ENCODE measurements at places on chromosomes 3 and 15.
A peak's percentile ranks its signal among the peaks of the same experiment; 100 is the strongest.

DNA sequence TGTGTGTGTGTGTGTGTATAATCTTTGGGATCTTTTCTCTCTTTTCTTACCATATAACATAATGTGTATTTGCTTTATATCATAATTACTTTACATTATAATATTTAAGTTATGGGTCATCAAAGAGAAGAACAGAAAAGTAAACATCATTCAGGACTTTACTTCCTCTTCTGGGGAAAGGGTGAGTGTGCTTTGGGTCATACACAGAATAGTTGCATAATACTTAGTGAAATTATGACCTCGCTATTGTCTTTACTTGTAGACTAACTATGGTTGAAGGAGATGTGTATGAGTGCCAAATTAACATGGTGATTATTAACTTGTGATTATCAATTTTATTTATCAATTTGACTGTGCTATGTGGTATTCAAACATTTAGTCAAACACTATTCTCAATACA, 1086.9 kb downstream of the DIPK2A start:
- no peak for DNase-seq

GRCh38 chr3:189368384-189368783, 196.6 kb downstream of the TPRG1 start:
- DNase-seq = peak; percentile 45

DNA sequence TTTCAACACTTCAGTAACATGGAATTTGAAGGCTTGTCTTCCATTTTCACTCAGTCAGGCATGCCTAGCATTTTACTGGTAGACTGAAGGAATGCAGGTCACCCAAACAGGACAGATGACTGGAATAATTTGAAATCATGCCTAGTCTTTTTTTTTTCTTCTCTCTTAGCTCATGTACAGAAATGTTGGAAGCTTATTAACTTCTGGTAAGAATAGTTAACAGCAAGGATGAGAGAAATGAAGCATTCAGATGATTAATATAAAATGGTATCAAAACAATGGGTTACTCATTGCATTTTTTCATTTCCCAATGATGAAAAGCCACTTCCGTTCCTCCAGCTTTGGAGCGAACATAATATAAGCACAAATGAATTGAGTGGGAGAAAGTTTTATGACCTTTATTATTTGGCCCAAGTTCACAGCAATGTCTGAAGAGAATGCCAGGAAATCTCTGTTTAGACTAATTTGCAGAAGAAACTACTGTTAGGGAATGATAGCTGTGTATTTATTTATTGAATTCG, 431.6 kb upstream of the RASGRP1 start:
- DNase-seq = no peak

DNA sequence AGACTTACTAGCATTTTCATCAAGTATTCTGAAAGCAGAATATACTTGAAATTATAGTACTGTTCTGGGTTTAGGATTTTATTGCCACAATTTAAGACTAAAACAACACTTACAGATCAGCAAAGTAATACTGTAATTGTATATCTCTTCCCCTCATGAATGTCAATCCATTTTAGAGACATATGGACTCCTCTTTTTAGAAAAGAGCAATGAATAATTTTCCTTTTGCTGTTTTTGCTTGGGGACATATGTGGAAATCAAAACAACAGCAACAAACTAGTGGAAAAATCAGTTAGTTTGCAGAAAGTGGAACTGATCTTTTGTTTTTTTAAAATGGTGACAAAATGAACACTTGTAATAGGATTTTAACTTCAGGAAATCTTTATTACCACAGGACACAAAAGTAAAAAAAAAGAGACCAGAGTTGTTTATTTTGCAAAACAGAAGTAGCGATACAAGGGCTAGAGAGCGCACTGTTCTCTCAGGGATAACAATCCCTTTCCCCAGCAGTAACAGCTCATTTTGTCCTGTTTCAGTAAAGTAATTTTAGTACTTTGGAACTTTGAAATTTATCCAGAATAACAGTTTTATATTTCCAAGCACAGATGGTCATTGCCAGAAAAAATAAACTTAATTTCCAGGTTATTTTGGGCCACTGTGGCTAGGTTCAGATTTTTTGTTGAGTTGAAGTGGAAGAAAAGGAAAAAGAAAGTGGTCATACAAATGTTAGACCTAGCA, 17.1 kb downstream of the LEKR1 start:
- DNase-seq = no peak

GRCh38 chr15:33343275-33343674, 32.5 kb downstream of the RYR3 start:
- no peak for DNase-seq

- DNase-seq = no peak
These were observed 11.9 kb downstream of the RTP3 start for GRCh38 chr3:46509661-46510187.

DNA sequence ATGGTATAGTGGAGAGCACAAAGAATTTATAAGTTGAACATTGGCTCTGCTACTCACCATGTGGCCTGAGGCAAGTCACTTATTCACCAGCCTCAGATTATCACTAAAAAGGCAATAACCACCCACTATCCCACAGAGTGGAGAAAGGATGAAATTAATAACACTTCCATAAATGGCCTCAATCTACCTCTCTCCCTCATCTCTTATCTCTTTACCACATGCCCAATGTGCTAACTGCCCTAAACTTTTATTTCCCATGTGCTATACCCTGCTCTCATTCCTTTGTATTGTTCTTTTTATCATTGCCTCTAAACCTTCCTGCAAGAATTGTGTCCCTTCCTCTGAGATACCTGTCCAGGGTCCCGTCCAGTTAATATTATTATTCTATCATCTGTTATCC, 26.0 kb downstream of the SLC12A6 start:
- DNase-seq = no peak

DNA sequence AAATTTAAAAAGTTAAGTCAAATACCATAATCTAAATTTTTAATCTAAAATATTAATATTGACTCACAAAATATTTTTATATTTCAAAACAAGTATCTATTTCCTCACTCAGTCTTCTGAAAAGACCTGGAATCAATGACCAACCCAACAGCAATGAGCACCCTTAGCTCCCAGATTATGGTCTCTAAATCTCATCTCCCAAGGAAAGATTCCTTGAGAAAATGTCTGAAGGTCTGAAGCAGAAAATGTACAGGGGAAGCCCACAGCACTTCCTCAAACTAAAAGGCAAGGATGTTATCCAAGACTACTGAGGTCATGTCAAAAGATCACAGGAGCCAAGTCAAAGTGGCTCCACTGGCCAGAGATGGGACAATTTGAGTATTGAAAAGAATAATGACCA, 51.0 kb upstream of the SLCO2A1 start:
- no peak for DNase-seq

GRCh38 chr3:16511681-16512434, 1.6 kb downstream of the RFTN1 start:
- peak; percentile 96 for DNase-seq

DNA sequence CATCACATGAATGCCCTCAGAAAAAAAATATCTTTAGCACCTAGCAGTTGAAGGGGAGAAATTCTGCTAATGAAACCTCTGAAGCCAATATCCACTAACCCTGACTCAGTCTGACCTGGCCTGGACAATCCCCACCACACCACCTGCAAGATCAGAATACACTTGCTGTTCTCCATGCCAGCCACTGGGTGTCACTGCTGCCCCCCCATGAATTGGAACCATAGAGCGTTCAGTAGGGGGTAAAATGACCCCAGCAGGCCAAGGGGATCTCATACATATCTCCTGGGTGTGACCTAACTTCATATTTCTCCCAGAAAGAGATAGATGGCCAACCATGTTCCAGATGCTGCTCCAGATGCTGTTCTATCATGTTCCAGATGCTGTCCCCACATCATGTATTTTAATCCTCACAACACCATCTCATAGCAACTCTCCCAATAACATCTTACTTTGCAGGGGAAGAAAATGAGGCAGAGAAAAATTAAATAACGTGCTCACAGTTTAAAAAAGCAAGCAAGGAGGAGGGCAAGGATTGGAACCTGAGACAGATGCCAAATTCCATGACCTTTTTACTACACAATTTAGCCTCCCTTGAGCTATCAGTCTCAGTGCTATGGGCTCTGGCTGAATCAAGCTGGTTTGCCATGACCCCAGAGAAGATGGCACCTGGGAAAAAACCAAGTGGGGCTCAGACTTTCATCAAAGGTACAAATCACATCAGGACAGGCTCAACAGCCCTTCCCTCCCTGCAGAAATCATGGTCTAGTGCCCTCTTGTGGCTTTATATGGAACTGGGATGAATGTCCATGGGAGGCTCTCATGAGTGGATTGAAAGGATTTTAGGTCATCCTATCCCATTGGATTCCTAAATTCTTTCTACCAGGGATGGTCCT, 12.4 kb downstream of the NTRK3 start:
- peak; percentile 82 for DNase-seq

DNA sequence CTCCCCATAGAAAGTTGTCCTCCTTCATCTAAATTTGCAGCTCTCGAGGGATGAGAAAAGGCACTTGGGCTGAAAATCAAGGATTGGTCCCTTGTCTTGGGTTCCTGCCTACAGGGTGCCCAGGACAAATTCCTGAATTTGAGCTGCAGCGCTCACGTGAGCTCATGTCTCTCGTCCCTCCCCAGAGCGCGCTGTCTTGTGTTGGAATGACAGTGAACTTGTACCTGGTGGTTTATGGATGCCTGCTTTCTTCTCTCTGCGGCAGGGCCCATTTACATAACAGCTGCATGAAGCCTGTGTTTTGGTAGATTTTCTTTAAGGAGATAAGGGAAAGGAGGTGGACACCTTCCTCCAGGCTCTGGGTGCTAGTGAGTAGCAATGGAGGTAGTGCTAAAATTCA, 4.3 kb downstream of the RYR3 start:
- DNase-seq = no peak

GRCh38 chr15:86347245-86347644, 267.6 kb downstream of the AGBL1 start:
- no peak for DNase-seq

GRCh38 chr3:16143861-16144447, 30.5 kb upstream of the GALNT15 start:
- peak; percentile 17 for DNase-seq

DNA sequence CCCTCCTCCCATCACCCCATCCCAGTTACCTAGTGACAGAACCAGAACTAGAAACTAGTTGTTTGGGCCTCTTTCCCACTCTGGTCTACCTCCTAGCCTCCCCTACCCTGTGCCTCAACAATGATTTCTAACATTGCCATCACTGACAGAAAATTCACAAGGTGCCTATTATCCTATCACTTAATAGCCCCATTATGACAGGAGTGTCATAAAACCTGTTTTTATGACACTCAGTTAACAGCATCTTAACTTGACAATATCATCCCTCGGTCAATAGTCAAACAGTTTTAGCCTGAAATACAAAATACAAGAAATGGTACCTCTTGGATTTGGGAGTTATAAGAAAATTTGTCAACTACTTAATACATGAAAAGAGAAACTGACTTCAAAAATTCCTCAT, 46.5 kb downstream of the ULK4 start:
- DNase-seq = peak; percentile 37

DNA sequence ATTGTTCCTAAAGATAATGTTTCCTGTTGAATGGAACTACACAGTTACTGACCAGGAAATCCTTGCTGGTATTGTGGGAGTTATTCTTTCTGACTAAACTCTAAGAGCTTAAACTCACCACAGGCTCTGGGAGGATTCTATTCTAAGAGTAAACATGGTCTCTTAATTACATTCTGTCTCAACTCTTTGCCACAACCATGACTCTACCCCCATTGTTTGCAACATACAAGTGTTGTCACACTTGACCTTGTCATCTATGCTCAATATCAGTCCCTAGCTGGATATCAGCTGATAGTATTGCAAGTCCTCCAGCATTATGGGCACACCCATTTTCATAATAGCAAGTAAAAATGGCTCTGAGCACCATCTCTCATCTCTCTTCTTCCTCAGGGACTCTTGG, 29.6 kb upstream of the SECISBP2L start:
- no peak for DNase-seq

- DNase-seq = no peak
These were observed 77.5 kb downstream of the FBLN2 start for GRCh38 chr3:13626396-13626795.

DNA sequence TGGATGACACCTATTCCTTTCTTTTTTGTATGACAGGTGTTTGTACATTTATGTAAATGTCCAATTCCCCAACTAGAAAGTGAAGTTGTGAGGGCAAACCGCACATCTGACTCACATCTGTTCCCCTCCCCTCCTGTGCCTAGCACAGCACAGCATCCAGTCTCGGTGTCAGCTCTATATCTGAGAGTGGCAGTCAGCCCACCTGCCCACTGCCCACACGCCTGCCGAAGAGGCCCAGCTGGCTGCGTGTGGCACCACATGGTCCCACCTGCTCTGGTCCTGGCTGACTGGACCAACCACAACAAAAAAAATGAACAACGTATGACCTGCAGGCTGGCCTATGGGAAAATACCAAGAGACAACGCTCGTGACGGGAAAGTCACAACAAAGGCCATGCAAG, 62.8 kb downstream of the XXYLT1 start:
- no peak for DNase-seq

DNA sequence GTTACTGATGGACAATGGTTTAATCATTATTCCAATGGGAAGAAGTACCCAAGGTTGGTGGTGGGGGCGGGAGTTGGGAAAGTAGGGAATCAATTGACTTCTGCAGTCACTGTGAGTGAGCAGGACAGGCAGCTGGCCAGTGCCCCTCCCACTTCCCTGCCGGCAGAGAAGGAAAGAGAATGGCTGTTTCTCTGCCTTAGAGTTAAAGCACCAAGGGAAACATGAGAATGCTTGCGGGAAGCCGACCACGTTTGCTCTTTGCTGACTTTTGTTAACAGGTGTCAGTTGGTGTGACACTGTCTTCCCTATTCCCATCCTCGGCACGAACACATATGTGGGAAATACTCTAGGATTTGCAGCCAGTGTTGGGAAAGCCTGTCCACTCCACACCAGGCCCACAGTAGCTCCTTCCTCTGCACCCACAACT, 33.5 kb upstream of the MFSD1 start:
- DNase-seq = no peak

DNA sequence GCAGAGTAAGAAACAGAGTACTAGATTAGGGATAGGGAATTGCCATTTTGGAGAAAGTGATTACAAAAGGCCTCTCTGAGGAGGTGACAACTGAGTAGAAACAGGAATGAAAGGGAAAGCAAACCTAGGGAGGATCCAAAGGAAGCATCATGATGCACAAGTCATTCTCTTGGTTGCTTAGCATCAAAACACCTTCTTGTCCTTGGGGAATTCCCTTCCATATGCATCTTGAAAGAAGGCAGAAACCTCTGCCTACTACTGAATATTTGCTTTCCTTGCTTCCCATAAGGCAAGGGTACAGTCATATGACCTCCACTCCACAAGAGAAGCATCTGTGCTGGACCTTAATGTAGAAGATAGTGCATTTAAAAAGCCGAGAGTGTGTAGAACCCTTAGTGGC, 24.1 kb downstream of the GABPB1 start:
- no peak for DNase-seq

DNA sequence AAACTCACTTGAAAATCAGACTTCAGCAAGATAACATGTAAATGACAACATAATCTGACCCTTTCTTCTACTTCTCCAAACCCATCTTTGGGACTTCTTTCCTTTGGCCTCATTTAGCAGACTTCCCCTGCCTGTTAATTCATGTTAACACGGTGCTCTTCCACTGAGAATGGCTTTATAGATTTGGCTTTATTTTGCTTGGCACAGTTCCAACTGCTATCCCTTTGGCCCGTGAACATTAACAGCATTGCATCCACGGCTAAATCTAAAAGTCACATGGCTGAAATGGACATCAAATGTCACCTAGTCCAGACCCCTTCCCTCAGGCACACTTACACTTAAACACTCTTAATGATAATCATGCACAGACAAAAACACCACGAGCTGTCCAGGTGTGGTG, 3.8 kb downstream of the ZMAT3 start:
- no peak for DNase-seq

- no peak for DNase-seq
These were observed 766.3 kb downstream of the ZNF385D start for GRCh38 chr3:20984594-20985205.

Measured in Karpas-422 (cell line).